Kidney glomerular epithelial cell (primary cell): ENCODE measurements at places on chromosomes 2 and 18.

DNA sequence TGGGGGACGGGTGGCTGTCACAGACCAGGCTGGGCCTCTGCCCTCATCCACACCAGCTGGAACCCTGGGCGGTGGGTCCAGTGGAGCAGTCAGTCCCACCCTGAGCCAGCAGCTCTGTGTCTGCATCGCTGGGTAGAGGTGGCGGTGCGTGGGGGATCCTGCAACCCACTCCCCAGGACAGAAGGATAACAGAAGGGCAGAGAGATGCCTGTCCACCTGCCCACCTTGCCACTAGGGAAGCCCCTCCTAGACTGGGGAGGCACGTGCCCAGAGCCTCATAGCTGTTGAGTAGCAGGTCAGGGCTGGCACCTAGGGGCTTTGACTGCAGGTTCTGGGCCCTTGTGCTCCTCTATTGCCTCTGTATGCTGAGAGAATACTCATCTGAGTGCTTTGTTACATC lies 2.4 kb downstream of the ATOH8 start:
- DNase-seq: no peak

DNA sequence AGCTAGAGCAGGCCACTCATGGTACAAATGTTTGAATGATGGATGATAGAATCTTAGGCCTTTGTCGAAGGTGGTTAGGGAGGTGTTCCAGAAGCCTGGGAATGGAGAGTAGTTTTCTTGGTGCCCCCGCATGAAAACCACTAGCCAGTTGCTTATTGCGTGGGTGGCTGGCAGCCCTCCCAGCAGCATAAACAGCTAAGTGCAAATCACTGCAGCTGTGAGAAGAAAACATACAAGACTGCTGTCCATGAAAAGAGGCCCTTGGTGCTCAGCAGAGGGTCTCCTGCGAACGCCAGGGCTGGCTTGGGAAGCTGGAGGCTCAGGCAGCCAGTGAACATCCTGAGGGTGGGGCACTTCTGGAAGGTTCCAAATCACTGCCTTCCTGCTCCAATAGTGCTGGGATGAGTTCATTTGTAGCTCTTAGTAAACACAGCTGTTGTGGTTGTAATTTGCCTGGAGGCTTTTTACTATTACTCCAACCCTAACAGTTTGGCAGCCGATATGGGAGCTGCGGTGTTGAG lies 118.8 kb downstream of the MGAT5 start:
- DNase-seq: peak; percentile 51

- DNase-seq: no peak
These were observed 16.9 kb downstream of the C2orf74 start for GRCh38 chr2:61178603-61179545.

DNA sequence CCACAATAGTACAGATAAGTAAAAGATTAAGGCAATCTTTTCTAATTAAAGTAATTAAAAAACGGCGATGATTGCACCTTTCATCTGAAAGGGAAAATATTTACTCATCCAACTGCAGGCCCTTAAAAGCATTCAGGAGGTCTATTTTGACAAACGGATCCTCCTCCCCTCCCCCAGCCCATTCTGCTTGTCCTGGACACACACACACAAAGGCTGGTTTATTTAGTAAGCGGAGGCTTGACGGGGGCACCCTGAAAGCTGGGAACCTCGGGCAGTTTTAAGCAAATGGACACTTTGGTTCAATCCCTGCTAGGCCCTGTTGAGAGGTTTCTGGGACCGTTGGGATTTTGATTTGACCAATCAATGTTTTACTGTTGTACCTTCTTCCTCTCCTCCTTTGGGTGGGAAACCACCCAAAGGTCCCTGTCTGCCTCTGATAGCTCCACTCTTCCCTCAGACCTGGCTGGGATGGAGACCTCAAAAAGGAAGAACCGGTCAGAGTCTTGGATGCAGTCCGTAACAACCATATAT lies 135.8 kb upstream of the HAAO start:
- DNase-seq: no peak

DNA sequence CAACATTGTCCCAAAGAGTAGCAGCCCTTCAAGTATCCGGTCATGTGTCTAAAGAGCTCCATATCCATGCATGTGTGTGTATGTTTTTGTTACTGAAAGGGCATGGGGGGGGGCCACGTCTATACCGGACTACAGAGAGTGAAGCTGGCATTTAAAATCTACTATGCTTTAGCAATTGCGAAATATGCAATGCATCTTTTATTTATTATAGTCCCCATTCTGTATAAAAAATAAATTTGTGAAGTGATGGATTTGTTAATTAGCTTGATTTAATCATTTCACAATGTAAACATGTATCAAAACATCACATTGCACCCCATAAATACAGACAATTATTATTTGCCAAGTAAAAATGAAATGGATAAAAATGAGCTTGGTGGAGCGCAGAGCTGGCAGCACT lies 149.4 kb upstream of the ID2 start:
- DNase-seq: no peak

GRCh38 chr18:9615280-9615797 lies 980 bp upstream of the PPP4R1 start:
- peak; percentile 85 for DNase-seq

DNA sequence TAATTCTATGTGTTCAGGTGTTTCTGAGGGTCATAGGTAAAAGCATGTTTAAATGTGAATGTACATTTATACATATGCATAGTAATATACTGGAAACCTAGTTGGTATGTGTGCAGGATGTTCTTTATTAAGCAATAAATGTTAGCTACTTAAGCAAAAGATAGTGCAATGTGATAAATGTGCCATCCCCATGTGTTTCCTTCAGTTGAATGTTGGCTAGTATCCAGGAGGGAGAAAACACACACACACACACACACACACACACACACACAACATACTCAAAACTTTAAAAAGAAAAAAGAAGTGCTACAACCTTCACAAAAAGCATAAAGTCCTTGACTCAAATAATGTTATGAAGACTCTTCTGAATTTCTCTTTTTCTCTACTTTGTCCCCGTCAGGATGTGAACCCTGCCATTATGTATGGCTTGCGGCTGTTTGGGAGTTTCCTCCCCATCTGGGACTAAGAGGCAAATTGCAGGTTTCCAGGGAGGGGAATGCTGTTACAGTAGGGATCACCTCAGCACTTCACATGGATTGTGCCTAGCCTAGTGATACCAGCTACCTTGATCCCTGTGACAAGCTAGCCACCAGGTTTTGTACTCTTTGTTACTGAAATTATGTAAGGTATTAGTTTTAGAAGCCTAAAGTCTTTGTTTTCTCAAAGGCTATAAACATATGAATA lies 82.6 kb downstream of the IKZF2 start:
- no peak for DNase-seq

- no peak for DNase-seq
These were observed 118.0 kb upstream of the MSTN start for GRCh38 chr2:190180313-190181122.

- DNase-seq: no peak
These were observed 517.8 kb upstream of the DSEL start for GRCh38 chr18:68034296-68034695.

DNA sequence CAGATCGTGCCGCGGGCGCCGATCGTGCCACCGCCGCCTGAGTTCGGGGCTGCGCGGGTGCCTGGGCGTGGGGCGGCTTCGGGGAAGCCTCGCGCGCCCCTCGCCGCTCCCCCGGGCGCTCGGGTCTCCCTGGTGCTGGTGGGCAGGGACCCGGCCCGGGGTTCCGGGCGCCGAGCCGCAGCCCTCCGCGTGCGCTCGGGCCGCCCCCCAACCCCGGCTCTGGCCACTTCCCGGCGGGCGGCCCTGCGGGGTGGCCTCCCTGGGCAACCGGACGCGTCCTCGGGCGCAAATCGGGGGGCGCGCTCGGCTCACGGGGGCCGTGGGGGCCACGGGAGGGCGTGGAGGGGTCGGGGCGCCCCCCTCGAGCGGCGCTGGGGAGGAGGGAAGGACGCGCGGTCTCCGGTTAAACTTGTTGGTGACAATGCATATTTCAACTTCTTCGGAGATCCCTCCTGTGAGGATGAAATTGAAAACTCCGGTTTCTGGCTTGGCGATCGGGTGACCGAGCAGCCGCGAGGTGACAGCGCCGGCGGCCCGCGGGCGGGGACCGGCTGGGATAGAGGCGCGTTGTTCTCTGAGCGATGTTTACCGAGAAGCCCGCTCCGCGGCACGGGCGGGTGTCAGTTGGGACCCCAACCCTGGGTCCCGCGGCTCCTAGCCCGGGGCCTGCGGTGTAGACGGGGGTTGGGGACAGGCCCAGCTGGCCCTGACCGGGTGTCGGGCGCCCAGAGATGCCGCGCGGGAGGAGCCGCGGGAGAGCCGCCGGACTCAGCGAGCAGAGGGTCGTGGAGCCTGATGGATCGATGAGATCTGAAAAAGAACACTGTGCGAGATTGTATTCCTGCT lies 676 bp downstream of the SH3BP4 start:
- DNase-seq: no peak

DNA sequence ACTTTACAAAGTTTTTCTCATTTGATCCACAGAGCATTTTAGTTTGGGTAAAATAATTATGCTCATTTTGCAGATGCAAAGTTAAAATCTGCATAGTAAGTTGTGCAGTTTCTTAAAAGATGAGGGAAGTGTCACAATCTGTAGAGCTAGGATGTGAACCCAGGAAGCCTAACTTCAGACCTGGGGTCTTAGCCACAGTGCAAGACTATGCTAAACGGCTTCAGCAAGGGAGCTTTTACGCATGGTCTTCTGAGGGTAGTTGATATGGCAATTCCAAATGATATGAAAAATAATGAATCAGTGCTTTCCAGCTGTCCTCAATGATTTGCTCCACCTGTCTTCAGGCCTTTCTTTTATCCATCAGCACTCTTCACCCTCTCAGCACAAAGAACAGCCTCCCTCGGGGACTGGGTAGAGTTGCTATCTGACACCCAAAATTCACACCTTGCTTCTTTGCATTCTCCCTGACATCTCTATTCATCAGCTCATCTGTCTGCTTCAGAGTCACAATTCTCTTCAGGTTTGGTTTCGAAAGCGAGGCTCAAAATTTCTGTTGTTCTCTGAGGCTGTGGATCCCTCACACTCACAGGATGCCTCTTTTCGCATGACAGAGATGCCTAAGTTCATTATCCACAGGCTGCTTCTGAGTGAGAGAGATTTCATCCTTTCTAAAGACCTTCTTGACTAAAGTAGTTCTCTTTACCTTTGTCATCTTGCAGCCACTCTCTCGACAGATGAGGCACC lies 302.5 kb downstream of the NRXN1 start:
- DNase-seq: no peak

DNA sequence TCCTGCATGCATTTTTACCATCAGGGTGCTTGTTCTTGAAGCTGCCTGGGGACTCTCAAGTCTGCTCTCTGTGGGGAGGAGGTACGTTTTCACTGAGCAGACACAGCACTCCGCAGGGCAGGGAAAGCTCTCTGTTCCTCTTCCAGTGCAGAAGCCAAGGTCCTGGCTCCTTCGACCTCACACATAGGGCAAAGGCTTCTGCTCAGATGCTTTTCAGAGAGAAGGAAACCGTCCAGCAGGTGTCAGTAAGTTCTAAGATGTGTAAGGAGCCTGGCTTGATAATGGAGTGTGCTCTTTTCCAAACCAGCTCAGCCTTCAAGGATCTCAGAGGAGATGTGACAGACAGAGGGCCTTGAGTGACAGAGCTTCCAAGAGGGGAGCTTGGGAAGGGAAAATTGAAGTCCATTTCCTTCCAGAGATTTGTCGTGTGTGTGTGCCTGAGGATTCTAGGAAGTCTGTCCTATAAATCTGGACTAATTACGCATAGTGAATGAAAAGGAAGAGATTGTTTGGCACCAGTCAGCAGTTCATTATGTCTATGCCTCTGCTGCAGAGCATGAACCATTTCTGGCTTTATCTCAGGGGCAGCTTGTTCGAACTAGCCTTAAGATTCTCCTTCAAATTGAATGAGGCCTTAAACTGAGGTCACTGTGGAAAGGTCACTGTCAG lies 67.3 kb upstream of the UPP2 start:
- DNase-seq: peak; percentile 52

DNA sequence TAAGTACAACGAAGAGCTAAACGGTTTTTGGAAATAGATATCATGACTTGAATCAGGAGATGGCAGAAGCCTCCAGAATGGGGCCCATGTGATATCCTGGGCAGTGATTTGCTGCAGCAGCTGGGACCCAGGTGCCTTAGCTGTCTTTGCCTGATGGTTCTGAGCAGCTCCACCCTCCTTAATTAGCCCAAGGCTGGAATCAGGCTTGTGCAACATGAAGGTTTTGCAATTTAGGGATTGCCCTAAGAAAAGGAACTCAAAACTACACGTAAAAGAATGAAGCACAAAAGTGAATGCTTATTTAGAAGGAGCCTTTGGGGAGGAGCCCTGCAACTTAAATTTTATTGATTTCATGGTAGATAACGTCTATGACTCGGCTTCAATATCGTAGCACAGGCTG lies 17.3 kb upstream of the CNDP2 start:
- DNase-seq: no peak

- no peak for DNase-seq
These were observed 173.0 kb downstream of the DDX1 start for GRCh38 chr2:15764683-15765011.

DNA sequence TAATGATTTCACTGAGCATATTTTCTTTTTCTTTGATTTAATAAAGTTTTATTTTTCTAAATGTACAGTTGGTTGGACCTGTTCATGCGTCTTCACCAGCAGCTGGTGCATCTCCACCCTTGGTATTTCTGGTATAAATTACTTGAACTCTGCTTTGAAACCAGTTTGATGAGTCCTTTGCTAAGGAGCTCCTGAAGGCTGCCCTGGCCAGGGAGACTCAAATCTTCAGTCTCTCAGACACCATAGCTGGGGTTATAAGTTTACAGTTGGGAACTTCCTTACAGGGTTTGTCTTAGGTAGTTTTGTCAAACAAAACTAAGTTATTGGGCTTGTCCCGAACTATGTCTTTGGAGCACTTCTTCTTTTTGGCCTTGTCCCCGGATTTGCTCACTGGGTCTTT lies 44.7 kb downstream of the HS1BP3 start:
- no peak for DNase-seq

DNA sequence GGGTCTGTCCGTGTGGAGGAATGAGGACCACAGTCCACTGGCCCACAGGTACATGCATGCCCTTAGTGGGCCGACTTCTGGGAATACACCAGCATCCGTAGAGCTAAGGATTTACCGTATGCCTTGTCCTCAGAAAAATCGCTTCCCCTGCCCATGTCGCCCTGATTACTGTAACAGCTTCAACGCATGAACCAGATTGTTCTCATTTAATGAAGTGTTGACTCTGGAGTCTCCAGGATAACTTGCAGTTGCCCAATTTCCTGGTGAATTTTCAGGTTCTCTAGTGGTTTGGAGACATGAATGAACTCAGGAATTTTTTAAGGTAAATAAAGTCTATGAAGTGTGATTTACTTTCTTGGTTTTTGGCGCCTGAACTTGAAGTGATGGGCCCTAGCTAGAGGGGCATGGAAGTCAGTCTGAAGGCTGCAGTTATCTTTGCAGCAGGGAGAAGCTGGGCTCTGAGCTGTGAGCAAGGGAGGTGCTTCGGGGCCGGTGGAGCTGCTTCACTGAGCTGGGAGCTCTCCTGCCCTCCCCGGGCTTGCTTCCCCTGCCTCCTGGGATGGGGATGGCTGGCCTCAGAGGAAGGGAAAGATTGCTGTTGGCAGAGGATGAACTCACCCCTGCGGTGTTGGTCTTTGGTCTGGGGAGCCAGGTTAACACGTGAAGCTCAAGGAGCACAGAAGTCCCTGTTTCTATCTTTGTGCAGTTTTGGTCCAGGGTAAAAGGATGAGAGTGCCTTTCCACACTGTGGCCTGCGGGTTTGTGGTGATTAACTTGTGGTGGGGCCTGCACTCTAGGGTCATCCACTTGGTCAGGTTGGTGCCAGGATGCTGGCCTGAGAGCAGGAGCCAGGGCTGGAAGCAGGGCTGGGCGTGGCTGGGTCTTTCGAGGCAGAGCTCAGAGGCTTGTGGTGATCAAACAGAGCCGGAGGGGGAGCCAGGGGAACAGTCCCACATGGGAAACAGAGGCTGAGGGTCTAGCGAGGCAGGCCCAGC lies 28.1 kb downstream of the TCF7L1 start:
- peak; percentile 26 for DNase-seq

GRCh38 chr2:215728504-215729065 lies 284.8 kb downstream of the MREG start:
- DNase-seq: peak; percentile 35
